Muscle of back (tissue), 13 donors: ENCODE measurements at places on chromosomes 3 and 15.

GRCh38 chr15:38849046-38849445 lies 284.4 kb upstream of the RASGRP1 start:
- DNase-seq = no peak

DNA sequence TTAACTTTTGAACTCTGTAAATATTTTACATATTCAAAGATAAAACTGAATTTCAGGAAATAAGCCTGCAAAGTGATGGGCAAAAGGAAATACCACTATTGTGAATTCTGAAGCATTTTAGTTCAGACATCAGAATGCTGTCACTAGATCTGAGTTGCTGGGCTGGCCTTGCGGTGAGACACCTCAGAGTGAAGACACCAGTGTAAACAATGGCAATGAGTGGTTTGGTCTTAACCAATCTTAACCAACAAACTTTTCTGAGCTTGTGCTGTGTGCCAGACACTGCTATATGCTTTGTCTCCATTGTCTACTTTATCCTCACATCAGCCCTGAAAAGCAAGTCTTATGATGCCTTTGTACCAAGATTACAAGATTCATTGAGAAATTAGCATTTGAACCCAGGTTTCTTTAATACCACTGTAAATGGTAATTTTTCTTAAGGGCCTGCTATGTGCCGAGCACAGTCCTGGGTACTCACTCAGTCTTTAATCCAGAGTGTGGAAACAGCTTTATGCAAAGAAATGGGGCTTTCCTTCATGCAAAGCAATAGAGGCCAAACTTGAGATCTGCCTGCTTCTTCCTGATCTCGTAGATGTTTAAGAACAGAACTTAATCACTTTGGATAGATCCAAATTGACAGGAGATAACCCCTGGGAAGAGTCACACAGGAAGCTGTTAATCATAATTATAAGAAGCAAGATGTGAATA lies 55.0 kb downstream of the TMEM39A start:
- no peak for DNase-seq

DNA sequence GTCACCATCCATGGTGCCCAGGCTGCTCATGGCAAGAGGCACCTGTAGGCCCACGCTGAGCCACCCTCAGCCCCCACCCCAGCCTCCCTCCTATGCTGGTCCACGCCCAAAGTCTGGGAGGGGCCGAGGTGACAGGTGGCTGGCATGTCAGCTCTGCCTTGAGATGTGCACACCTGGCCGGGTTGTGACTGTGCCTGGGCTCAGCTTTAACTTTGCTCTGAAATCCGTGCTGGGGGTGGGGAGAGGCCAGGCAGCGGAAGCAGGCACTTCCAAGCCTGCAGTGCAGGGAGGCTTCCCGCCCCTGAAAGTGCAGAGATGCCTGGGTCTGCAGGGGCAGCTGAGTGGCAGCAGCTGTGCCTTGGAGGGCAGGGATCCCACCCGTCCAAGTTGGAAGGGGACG lies 1124.8 kb downstream of the SI start:
- DNase-seq = no peak

DNA sequence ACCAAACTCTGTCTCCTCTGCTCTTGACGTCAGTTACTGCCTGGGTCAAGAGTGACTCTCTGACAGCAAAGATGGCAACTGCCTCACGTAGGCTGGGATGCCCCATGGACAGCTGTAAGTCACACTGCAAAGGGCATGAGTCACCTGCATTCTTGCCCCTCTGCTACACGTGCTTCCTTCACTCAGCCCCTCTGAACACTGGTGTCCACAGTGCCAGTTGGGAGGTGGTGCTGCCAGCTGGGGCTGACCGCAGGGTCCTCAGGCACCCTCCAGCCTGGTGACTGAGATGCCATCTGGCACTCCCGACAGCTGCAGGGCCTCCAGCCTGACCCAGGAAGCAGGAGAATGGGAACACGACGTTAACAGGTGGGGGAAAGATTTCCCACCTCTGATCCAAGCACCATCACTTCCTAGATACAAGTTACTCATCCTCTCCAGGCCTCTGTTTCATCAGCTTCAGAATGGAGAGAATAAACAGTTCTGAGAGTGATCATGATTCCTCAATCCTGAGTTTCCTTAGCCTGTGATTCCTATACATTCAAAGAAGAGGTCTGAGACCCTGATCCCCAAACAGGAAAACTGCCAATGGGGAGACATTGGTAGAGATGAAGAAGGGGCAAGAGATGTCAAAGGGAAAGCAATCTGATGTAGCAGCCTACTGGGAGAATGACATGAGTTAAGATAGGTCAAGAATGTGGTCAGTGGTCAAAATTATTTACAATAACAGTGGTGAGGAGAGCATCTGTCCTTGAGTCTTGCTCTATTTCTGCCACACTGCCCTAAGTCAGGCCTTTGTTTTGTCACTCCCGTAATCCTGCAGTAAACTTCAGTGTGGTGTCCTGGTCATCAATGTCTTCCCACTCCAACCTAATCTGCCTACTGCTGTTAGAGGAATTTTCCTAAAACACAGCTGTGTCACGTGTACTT lies 86.1 kb upstream of the BCL6 start:
- peak; percentile 47 for DNase-seq

DNA sequence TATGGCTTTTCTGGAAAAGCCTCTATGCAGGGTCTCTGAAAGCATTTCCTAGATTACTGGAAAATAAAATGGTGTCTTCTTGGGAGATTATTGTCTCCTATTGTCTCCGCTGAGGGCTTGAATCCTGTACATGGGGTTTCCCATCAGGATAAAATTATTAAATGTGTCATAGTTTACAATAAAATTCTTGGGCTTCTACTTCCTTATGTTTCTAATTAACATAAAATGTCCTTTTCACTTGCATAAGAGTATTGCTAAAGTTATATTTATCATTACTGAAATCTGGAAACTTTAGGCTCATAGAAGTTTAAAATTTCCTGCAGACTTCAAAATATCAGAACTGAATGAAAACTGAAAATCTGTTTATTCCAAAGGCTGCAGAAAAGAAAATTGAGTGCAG lies 595.5 kb upstream of the AGTR1 start:
- no peak for DNase-seq
